ENCODE measurements at places on chromosomes 7 and 10. TPM values are rescaled to one million over a fixed set of nuclear protein-coding genes. Genes with fewer than 3 reads are reported as not detected.

GRCh38 chr10:32981760-32982159 lies 23.7 kb upstream of the ITGB1 start:
- no peak overlapping the region for H3K4me3 ChIP-seq
- DNase-seq = no peak
- H3K27me3 ChIP-seq = no peaks in the 10 kb centered on the region
- H3K27ac ChIP-seq = peak overlapping the region; percentile 88

GRCh38 chr10:127585519-127586023 lies 36.5 kb downstream of the NPS start:
- DNase-seq = no peak
- no peaks in the 10 kb centered on the region for H3K4me1 ChIP-seq
- no peaks in the 10 kb centered on the region for H3K36me3 ChIP-seq
- no peaks in the 10 kb centered on the region for H3K27me3 ChIP-seq
- H3K27ac ChIP-seq = no peak overlapping the region

GRCh38 chr10:108544500-108545120 lies 1378.7 kb downstream of the XPNPEP1 start:
- DNase-seq = peak; percentile 17
- no peak overlapping the region for H3K27ac ChIP-seq
- H3K4me1 ChIP-seq = no peaks in the 10 kb centered on the region
- no peak overlapping the region for H3K4me3 ChIP-seq

DNA sequence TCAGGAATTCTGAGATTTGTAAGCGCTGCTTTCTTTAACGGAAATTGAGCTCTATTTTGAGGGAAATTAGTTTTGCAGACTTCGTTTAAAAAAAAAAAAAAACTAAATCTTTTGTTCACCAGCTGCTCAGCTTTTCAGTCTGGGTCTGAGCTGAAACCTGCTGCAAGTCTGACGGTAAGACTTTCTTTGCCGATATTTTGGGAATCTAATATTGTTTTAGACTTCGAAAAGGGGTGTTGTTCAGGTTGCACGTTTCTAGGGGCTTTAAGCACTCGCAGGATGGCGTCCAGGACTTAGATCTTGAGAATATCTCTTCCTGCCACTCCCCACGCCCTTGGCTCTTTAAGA lies 1.8 kb upstream of the MEOX2 start:
- peak overlapping the region; percentile 31 for H3K4me3 ChIP-seq
- DNase-seq = no peak
- peaks cover 70% of the 10 kb centered on the region for H3K27me3 ChIP-seq
- no peaks in the 10 kb centered on the region for H3K4me1 ChIP-seq

GRCh38 chr10:108789919-108790318 lies 1133.4 kb downstream of the XPNPEP1 start:
- no peaks in the 10 kb centered on the region for H3K27me3 ChIP-seq
- H3K27ac ChIP-seq = no peak overlapping the region
- H3K4me3 ChIP-seq = no peak overlapping the region

DNA sequence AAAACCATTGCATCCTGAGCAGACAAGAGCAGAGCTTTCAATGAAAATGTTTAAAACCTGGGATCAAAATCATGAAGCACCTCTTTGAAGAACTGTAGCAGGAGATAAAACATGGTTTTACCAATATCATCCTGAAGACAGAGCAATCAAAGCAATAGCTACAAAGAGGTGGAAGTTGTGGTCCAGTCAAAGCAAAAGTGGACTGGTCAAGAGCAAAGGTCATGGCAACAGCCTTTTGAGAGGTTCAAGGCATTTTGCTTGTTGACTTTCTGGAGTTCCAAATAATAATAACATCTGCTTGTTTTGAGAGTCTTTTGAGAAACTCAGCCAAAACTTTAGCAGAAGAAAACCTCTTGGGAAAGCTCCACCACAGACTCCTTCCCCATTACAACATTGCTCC lies 893.9 kb upstream of the POT1 start:
- no peak overlapping the region for H3K4me3 ChIP-seq
- no peaks in the 10 kb centered on the region for H3K27me3 ChIP-seq
- DNase-seq = no peak
- no peaks in the 10 kb centered on the region for H3K4me1 ChIP-seq

GRCh38 chr10:127899766-127900387 lies 7.0 kb upstream of the PTPRE start:
- DNase-seq = no peak
- no peak overlapping the region for H3K4me3 ChIP-seq
- no peaks in the 10 kb centered on the region for H3K36me3 ChIP-seq

- H3K36me3 ChIP-seq = no peaks in the 10 kb centered on the region
- no peaks in the 10 kb centered on the region for H3K27me3 ChIP-seq
- H3K4me3 ChIP-seq = no peak overlapping the region
- DNase-seq = peak; percentile 22
- H3K27ac ChIP-seq = no peak overlapping the region
- H3K4me1 ChIP-seq = no peaks in the 10 kb centered on the region
Measured at GRCh38 chr7:45601816-45602540, 27.8 kb downstream of the ADCY1 start.

- H3K36me3 ChIP-seq = no peaks in the 10 kb centered on the region
- H3K27ac ChIP-seq = no peak overlapping the region
- DNase-seq = no peak
- H3K27me3 ChIP-seq = peaks cover 21% of the 10 kb centered on the region
- H3K4me3 ChIP-seq = no peak overlapping the region
Measured at GRCh38 chr10:124099604-124100003, 6.2 kb upstream of the CHST15 start.

GRCh38 chr10:97065128-97065527 lies 120.6 kb downstream of the SLIT1 start:
- H3K36me3 ChIP-seq = no peaks in the 10 kb centered on the region
- no peaks in the 10 kb centered on the region for H3K4me1 ChIP-seq
- H3K27ac ChIP-seq = no peak overlapping the region
- no peaks in the 10 kb centered on the region for H3K27me3 ChIP-seq
- H3K4me3 ChIP-seq = no peak overlapping the region

DNA sequence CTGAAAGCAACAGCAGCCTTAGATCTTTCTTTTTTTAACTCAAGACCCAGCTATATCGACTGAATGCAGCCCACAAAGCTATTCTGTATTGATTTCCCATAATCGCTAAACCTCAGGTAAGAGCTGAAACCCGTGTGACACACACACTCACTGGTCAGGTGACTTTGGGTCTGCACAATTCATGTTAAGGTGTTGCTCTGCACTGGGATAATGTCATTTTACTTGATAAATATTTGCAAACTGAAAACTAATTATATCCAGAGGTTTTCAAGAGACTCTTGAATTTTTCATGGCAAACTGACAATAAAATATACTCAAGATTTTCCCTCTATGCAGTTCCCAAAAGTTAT lies 33.1 kb downstream of the SCRN1 start:
- H3K36me3 ChIP-seq = peaks cover 10% of the 10 kb centered on the region
- no peaks in the 10 kb centered on the region for H3K27me3 ChIP-seq
- no peak overlapping the region for H3K4me3 ChIP-seq
- H3K4me1 ChIP-seq = no peaks in the 10 kb centered on the region

DNA sequence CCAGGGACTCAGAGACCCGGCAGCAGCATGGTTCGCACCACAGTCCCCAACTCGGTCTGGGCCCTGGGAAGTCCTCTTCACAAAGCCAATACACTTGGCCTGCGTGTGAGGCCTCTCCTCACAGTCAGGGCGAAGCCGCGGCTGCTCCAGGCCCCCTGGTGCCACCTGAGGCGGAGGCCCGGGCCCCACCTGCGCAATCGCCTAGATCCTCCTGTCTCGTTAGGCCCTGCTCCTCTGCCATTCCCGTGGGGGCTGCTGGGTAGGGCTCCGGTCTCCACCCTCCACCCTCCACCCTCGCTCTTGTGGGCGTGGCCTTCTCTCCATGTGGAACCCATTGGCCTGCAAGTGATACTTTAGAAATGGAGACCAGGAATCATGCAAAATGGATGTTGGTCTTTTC lies 553.3 kb downstream of the INHBA start:
- H3K27ac ChIP-seq = no peak overlapping the region
- no peak overlapping the region for H3K4me3 ChIP-seq
- no peak for DNase-seq
- no peaks in the 10 kb centered on the region for H3K36me3 ChIP-seq

DNA sequence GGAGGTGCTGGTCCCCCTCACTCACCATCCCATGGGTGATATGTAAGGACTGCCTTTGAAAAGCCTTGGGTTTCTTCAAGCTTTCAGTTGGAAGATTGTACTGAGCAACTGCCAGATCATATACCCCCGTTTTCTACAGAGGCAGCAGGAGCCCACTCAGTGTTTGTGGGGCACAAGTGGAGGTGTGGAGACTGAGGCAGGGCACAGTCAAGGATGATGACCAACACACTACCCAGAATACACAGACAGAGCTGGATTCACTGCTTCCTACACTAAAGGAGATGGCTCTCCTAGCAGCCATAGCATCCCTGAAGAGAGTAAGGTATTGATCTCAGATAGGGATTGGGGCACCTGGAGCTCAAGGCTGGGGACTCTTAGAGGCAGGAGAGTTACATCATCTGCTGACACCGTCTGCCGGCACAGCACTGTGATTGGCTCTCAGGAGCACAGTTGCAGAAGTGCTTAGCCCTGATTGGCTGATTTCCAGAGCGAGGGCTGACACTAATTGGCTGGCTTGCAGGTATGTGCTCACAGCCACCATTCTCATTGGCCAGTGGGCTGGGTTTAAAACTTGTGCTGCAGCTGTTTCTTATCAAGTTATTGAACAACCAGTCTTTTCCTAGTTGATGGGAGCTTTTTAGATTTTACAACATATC lies 77.9 kb upstream of the PFKP start:
- DNase-seq = no peak
- H3K4me1 ChIP-seq = no peaks in the 10 kb centered on the region
- H3K4me3 ChIP-seq = no peak overlapping the region
- H3K27me3 ChIP-seq = no peaks in the 10 kb centered on the region
- no peak overlapping the region for H3K27ac ChIP-seq

GRCh38 chr7:20438694-20439376 lies 108.1 kb downstream of the ITGB8 start:
- H3K4me1 ChIP-seq = no peaks in the 10 kb centered on the region
- H3K36me3 ChIP-seq = no peaks in the 10 kb centered on the region
- H3K27me3 ChIP-seq = no peaks in the 10 kb centered on the region
- no peak overlapping the region for H3K27ac ChIP-seq
- H3K4me3 ChIP-seq = no peak overlapping the region
- DNase-seq = no peak

DNA sequence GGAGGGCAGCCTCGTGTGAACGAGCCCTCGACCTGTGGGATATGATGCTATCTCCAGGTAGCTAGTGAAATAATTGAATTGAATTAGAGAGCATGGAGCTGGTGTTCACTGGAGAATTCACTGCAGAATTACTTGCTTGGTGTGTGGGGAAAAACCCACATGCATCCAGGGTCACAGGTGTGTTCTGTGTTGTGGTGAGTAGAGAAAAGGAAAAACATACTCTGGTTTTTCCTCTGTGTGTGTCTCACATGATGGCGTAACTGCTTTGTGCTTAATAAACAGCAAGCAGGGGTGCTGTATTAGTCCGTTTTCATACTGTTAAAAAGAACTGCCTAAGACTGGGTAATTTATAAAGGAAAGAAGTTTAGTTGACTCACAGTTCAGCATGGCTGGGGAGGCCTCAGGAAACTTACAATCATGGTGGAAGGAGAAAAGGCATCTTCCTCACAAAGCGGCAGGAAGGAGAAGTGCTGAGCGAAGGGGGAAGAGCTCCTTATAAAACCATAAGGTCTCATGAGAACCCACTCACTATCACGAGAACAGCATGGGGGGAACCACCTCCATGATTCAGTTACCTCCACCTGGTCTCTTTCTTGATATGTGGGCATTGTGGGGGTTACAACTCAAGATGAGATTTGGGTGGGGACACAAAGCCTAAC lies 62.6 kb downstream of the TACR2 start:
- H3K4me1 ChIP-seq = peaks cover 69% of the 10 kb centered on the region
- no peak for DNase-seq
- no peak overlapping the region for H3K27ac ChIP-seq
- no peaks in the 10 kb centered on the region for H3K36me3 ChIP-seq
- H3K4me3 ChIP-seq = no peak overlapping the region

DNA sequence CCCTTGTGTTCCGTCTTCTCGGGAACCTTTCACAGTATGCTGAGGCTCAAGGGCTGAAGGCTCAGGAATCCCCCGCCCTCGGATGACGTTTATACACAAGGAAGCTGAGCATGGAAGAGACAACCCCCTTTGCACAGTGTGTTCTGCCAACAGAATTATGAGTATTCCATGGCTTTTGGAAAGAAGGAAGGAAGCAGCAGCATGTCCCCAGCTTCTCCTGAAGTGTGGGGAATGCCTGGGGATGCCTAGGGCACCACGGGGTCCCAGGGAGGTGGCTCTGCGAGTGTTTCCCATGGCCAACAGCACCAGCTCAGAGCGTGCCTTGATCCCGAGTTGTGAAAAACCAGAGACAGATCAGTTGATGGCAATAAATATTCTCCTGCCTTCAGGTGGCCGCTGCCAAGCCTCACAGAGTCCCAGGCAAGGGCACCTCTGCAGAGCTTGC lies 88.8 kb upstream of the DDC start:
- no peak for DNase-seq
- peak overlapping the region; percentile 62 for H3K27ac ChIP-seq
- H3K4me1 ChIP-seq = peaks cover 25% of the 10 kb centered on the region
- H3K4me3 ChIP-seq = no peak overlapping the region
- peaks cover 9% of the 10 kb centered on the region for H3K36me3 ChIP-seq

- H3K4me3 ChIP-seq = no peak overlapping the region
- H3K27me3 ChIP-seq = no peaks in the 10 kb centered on the region
- no peak overlapping the region for H3K27ac ChIP-seq
- H3K36me3 ChIP-seq = no peaks in the 10 kb centered on the region
- H3K4me1 ChIP-seq = no peaks in the 10 kb centered on the region
Measured at GRCh38 chr7:132528695-132529094, 47.6 kb downstream of the PLXNA4 start.

DNA sequence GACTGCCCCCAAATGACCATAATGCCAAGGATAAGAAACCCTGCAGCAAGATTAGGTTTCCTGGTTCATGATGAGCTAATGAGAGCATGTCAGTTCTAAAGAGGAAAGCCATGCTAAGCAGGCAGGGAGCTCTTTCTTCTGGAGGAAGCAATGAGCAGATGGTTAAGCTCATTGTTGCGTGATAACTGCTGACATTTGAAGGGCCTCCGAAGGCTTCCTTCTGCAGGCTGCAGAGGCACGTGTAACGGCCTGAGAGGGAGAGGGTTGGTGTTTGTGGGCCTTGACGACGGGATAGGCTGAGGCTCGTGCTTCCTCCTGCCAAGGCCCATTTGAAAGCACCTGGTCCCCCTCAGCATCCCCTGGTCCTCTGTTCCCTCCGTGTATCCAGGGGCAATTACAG lies 63.5 kb upstream of the BTBD16 start:
- H3K4me3 ChIP-seq = no peak overlapping the region
- no peaks in the 10 kb centered on the region for H3K27me3 ChIP-seq
- H3K27ac ChIP-seq = no peak overlapping the region
- peaks cover 41% of the 10 kb centered on the region for H3K36me3 ChIP-seq
- no peaks in the 10 kb centered on the region for H3K4me1 ChIP-seq
- DNase-seq = peak; percentile 85

Gene HOXA13
- total RNA-seq = not detected

Gene TMEM176B
- 45.2 TPM for total RNA-seq

Gene DDC
- 1.2 TPM for total RNA-seq

Gene ERVW-1
- not detected for total RNA-seq

Gene TIAL1
- 101 TPM for total RNA-seq

Gene TUBAL3
- not detected for total RNA-seq

Gene OPALIN
- not detected for total RNA-seq

Gene PTF1A
- not detected for total RNA-seq

Data from left lung (tissue), 14 donors.